ENCODE measurements at places on chromosomes 11 and 22.

DNA sequence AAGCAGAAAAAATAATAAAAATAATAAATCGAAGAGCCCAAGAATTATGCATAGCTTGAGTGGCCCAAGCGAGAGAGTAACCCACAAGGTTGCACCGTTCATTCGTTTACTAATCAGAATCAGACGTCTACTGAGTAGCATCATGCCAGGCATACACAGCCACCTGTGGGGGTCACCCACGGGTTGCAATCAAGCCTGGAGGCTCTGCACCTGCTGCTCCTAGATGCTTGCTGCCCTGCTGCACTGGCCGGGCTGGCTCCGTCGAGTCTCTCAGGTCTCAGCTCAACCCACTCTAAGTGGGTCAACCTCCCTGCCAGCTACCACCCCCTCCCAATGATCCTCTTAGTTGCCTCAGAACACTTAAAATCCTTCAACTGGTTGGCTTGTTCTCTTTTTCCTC is 2.0 kb upstream of the TESMIN start:
- no peak for DNase-seq

DNA sequence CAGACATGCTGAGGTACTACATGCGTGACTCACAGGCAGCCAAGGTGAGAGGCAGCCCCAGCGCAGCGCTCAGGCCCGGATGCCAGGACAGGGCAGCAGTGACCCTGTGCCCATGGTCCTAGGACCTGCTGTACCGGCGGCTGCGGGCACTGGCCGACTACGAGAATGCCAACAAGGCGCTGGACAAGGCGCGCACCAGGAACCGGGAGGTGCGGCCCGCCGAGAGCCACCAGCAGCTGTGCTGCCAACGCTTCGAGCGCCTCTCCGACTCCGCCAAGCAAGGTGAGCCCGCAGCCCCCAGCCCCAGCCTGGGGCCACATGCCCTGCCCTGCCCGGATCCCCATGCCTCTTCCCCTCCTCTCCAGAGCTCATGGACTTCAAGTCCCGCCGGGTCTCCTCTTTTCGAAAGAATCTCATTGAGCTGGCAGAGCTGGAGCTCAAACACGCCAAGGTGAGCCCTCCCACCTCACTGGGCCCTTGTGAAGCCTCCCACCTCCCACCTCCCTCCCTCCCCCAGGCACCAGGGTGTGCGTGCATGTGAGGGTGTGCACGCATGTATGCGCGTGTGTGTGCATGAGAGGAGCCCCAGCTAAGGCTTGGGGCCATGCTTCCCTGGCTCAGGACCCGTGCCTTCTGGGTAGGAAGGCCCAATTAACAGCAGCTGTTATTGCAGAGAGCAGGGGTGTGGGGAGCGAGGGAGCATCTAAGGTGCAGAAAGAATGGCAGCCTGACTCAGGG is 5.3 kb downstream of the CFL1 start:
- DNase-seq: no peak

- no peak for DNase-seq
These were observed 33.1 kb downstream of the ARAP1 start for GRCh38 chr11:72719144-72719543.

- DNase-seq: peak; percentile 86
These were observed 11.1 kb downstream of the TXN2 start for GRCh38 chr22:36470162-36470993.

GRCh38 chr11:44310206-44310462 is 195 bp upstream of the ALX4 start:
- no peak for DNase-seq

DNA sequence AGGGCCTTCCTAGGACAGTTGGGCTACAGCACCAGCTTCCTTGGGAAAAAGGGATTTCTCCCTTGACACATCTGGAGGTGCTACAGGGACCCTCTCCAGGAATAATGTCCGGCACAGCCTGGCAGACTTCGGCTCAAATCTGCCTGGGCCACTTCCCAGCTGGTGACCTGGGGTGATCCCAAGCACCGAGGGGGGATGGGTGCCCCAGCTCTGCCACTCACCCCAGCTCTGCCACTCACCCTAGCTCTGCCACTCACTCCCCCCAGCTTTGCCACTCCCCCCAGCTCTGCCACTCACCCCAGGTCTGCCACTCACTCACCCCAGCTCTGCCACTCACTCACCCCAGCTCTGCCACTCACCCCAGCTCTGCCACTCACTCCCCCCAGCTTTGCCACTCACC is 9.9 kb downstream of the OSBPL5 start:
- DNase-seq: no peak

- peak; percentile 74 for DNase-seq
These were observed 48.5 kb upstream of the PRDM11 start for GRCh38 chr11:45097721-45098493.

- no peak for DNase-seq
These were observed 47.3 kb downstream of the NEU3 start for GRCh38 chr11:75035911-75036565.

DNA sequence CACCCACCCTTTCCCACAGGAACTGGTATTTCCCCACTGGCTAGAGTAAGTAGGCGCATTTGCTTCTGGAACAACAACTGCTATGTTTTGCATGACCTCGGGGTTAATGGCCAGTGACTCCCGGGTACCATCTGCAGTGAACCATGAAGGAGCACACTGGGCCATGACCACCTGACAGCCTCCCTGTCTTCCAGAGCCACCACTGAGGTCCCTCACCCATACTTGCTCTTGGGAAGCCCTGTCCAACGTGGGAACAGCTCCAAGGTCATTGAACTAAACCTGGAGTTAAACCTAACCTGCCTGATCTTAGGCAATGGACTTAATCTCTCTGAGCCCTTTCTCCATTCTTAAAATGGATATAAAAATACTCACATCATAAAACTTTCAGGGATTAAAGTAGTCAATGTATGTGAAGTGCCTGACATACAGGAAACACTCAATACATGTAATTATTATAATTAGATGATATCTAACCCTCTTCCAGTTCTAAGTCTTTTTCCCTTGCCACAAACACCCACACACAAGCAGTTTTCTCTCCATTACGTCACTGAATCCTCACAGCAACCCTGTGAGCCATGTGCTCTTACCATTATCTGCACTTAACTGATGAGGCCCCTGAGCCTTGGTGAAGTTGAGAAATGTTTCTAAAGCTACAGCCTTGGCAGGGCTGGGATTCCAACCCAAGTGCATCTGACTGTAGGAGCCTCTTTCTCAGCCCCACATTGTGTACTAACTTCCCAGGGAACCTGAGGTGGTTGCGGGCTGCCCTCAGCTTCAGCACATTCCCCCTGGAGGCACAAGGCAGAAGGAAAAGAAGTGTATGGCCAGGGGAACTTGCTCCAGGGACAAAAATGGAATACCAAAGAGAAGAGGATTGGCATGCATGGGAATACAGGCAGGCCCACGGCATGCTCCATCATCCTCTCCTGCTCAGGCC is 74.5 kb upstream of the NCAM1 start:
- DNase-seq: no peak

- DNase-seq: no peak
These were observed 25.1 kb downstream of the NPAT start for GRCh38 chr11:108197351-108197750.

DNA sequence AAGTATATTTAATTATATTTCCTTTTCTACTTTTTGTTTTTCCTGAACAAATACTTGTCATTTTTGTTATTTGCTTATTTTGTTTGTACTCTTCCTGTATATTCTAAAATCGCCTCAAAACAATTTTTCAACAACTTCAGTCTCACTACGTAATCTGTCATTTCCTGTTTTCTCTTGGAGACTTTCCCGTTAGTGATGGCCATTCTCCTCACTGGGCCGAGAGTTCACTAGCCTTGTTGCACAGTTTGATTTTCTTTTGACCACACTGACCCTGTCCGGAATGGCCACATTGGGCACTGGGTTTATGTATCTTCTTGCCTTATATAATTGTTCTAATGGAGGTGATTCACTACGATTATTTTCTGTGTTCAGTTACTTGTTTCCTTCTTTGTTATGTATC is 726.1 kb downstream of the FAM181B start:
- DNase-seq: no peak

DNA sequence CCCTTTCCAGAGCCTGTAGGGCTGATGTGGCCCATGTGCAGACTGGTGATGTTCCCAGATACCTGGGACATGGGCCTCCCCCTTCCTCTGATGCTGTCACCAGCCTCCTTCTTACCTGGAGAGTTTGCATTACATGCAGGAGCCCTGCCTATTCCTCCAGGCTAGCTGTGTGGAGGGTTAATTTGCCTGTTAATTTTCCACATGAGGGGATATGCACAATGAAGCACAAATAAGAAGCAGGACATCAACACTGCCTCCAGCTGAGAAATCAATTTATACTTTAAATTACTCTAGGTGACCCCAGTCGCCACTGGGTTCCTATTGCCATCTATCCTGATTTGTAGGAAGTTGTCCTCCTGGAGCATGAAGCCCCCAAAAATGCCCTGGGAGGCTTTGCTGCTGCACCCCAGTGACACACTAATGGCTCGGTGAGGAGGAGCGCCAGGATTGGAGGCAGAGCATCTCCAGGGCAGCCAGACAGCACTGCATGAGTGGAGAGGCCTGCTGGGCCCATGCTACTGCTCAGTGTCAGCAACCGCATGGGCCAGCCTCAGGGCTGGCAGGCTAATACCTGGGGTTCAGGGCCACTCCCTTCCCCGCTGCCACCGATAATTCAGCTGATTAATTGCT is 101.6 kb upstream of the USP47 start:
- no peak for DNase-seq

DNA sequence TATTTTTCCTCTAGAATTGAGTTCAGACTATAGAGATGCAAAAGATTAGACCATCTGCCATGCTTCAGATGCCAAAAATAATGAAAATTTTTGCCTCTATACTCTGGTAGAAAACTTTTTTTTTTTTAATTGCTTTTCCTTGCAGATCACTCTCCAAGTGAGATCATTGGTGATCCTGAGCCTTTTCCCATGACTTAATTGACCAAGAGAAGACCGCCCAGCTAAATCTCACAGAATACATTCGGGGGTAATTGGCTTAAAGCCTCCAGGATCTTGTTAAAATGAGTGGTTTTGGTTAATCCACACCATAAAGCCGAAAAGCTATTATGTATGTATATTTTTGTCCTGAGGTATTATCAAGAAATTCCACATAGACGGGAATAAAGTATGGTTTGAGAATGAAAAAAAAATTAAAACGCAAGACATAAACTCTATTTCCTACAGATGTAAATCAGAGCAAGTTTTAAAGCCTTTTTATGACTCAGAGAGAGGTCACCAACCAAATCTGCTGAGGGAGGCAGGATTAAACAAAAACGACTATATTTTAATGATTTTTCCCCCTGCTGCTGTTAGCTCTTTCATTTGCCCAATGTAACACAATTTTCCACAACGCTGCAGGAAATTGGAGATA is 64.0 kb downstream of the PARVA start:
- DNase-seq: no peak

- DNase-seq: no peak
These were observed 18.2 kb upstream of the CD81 start for GRCh38 chr11:2358754-2359442.

DNA sequence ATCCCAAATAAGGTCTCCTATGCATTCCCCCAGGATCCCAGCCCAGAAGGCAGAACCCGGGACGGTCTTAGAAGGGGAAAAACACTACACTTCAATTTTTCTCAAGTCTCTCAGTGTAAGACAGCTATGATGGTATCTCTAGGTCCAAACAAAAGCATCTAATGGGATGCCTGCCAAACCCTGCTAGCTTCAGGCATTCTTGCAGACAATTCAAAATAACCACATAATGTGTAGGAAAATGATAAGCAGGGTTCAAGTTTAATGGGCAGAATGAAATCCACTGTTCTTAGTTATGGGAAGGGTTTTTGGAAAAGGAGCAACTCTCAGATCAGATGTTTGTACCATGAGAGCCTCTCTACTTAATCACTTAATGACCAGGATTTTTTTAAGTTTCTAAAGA is 119.8 kb upstream of the ANO1 start:
- no peak for DNase-seq

DNA sequence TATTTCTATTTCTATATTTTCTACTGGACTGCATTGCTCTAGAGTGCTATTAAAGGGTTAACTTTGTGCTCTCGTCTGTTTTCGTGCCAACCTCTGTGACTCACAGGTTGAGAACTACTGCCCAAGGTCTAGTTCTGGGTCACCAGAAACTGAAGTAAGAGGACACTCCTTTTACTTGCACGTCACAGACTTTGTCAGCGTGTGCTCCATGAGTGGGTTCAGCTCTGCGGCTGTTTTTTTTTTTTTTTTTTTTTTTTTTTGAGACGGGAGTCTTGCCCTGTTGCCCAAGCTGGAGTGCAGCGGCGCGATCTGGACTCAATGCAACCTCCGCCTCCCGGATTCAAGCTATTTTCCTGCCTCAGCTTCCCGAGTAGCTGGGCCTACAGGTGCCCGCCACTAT is 49.8 kb downstream of the CLMP start:
- DNase-seq: no peak

DNA sequence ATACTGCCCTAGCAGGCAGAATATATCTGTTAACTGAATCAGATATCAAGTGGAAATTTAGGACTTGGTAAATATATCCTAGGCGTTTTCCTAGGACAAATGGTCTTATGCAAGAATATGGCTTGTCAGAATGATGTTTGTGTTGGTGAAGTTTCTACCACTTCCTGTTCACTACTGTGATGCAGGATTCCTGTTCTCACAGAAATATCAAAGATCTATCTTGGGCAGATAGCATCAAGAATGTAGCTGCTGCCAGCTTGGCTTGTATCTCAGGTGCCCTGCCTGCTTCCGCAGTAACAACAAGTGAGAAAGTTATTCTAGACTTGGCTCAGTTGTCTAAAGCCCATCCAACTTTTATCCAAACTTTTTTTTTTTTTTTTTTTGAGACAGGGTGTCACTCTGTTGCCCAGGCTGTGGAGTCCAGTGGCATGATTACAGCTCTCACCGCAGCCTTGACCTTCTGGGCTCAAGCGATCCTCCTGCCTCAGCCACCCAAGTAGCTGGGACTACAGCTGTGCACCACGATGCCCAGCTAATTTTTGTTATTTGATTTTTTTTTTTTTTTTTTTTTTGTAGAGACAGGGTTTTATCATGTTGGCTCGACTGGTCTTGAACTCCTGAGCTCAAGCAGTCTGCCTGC is 61.3 kb downstream of the PPME1 start:
- no peak for DNase-seq

DNA sequence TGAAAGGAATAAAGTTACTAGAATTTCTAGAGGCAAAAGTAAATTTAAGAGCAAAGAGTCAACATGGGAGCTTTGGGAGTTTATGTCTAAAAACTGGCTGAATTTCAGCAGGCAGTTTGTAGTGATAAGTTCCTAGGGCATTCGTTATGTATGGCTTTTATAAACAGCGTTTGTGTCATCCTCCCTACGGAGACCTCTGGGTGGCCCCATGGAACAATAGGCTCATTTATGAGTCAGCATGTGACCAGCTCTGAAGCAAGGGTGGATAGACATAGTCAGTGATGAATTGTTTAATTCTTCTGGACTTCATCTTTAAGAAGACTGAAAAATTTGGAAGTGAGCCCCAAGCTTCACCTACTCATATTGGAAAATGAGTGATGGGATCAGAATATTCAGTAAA is 37.1 kb downstream of the SVIP start:
- DNase-seq: no peak

- no peak for DNase-seq
These were observed 30.9 kb downstream of the TRPC6 start for GRCh38 chr11:101552888-101553287.

DNA sequence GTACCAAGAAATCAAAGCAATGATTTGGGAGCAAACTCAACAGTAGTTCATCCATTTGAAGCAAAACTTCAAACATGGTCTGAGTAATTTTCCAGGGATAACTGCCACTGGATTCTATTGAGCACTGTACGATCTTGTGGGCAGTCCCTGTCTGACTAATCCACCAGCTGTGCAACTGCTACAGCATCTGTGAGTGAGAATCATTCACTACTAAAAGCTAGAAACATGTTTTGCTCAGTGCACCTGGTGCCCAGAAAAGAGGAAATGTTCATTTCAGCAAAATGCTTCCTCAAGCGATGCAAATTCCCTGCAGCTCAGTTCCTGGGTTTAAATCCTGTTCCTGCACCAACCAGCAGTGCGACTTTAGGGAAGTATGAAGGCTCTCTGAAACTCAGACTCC is 1077.9 kb downstream of the DLG2 start:
- DNase-seq: peak; percentile 31
